Foreskin keratinocyte (primary cell): ENCODE measurements at places on chromosomes 1 and 21. TPM values are rescaled to one million over a fixed set of nuclear protein-coding genes. Genes with fewer than 3 reads are reported as not detected.

The AIRE gene
- not detected in 2 replicates for total RNA-seq

The FAM72D gene
- total RNA-seq, result 2.7 and 4.8 TPM in 2 replicates

The DDR2 gene
- 0.18 and 0.41 TPM in 2 replicates for total RNA-seq

The IL23R gene
- total RNA-seq, result not detected in 2 replicates

The HENMT1 gene
- 1.8 and 2.2 TPM in 2 replicates for total RNA-seq

The SYT11 gene
- 0.54 and 0.60 TPM in 2 replicates for total RNA-seq

The ABCD3 gene
- 33.4 and 35.7 TPM in 2 replicates for total RNA-seq

The LCE4A gene
- not detected in 2 replicates for total RNA-seq

The RPE65 gene
- not detected in 2 replicates for total RNA-seq

DNA sequence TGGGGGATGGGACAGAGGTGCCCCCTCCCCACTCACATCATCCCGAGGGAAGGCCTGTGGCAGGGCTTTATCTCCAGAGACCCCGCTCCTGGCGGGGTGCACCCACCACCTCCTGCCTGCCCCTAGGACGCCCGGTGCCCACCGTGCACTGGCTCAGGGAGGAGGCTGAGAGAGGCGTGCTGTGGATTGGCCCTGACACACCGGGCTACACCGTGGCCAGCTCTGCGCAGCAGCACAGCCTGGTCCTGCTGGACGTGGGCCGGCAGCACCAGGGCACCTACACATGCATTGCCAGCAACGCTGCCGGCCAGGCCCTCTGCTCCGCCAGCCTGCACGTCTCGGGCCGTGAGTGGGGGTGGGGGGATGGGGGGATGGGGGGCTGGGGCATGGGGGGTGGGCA is 71.7 kb downstream of the TRIM11 start:
- no peak for DNase-seq

GRCh38 chr1:208272713-208273112 is 28.5 kb upstream of the PLXNA2 start:
- DNase-seq, result no peak

GRCh38 chr1:5161372-5161771 is 507.0 kb downstream of the AJAP1 start:
- DNase-seq, result no peak

DNA sequence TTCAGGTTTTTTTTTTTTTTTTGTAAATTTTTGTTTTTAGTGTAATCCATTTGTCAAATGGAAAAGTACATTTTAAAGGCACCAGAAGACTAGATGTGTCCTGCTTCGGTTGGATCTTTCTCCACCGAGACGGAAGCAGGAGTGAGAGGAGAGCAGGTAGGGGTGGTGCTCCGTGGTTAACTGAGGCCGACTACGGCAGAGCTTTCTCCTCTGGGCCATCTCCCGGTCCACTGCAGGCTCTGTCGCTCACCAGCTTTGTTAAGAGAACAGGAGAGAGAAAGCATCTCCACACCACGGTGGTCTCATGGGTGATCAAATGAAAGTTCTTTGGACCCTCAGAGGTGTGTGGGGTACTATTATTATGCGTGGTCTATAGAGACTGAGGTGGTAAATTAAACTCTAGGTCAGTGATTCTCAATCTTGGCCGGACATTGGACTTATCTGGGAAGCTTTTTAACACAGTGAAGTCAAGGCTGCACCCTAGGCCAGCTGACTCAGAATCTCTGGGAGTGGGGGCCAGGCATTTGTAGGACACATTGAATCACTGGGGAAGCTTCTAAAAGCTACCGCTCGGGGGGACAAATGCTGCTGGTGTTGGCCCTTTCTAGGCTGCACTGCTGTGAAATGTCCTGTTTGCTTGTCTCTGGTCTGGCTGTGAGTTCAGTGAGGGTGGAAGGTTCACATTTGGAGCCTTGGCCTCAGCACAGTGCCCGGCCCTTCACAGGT is 25.0 kb downstream of the ABCA4 start:
- DNase-seq, result no peak

- no peak for DNase-seq
Observed at GRCh38 chr1:29695036-29695435, 458.7 kb downstream of the PTPRU start.

GRCh38 chr1:169623132-169623926 is 6.6 kb downstream of the SELP start:
- DNase-seq, result no peak

GRCh38 chr21:35170244-35170643 is 121.1 kb upstream of the RUNX1 start:
- DNase-seq, result no peak

GRCh38 chr1:42873670-42874069 is 27.3 kb downstream of the ZNF691 start:
- DNase-seq, result no peak

DNA sequence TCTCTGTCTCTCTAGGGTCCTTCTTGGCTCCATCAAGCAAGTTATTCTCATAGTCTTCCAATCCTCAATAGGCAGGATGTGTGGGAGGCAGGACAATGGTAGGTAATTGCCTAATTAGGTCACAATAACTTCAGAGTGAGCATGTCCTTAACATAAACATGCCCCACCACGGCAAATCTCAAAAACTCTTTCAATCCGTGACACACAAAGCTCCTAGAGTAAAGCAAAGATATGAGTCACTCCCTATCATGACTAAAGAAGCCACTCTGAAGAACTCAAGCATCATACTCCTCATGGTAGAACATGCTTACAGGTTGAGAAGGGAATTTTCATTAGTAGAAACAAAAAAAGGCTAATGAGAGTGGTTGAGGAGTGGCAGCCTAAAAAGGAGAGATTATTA is 4.9 kb downstream of the HAO2 start:
- peak; percentile 69 for DNase-seq

GRCh38 chr1:212326541-212326940 is 41.3 kb downstream of the PPP2R5A start:
- no peak for DNase-seq

DNA sequence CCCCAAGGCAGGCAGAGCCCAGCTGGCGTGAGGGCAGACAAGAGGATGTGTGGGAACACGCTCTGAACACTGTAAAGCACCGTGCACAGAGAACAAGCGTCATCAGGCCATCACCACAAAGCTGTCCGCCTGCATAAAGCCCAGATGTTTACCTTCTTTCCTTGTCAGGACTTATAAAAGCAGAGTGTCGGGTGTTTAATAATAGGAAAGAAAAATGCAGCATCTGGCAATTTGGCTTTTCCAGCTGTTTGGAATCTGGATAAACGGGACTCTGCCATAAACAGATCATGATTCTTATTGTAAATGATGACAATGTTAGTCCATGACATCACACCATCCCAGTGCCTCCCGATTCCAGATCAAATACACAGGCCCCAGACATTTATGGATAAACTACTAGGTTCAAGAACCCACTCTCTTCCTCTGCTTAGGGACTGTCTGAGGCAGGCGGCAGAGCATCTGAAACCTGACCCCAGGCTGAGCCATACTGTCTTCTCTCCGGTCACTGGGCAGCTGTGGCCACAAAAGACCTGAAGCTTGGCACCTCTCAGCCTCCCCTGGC is 4.2 kb downstream of the GLIS1 start:
- DNase-seq, result peak; percentile 67

DNA sequence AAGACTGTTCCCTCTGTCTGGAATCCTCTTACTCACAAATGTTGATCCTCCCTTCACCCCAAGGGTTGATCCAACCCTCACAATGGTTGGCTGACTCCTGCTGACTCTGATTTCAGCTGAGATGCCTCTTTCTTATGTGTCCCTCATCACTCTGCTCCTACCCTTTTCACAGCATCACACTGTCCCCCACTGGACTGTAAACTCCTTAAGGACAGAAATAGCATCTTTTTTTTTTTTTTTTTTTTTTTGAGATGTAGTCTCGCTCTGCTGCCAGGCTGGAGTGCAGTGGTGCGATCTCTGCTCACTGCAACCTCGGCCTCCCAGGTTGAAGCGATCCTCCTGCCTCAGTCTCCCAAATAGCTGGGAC is 97.9 kb upstream of the SYT6 start:
- DNase-seq, result no peak

DNA sequence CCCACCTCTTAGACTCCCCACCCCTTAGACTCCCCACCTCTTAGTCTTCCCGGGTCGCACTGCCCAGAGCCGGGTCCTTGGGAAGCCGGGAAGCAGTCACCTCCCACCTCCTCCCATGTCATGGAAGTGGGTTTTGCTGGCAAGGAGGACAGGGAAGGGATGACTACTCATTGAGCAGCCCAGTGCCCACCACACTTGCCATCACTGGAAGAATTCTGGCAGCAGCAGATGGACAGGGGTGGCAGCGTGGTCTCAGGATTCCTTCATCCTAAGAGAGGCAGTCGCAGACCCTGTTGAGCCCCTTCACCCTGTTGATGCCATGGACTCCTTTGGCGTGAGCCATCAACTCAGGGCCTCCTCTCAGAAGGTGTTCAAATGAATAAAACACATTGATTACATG is 140.8 kb downstream of the PGBD5 start:
- DNase-seq, result no peak

DNA sequence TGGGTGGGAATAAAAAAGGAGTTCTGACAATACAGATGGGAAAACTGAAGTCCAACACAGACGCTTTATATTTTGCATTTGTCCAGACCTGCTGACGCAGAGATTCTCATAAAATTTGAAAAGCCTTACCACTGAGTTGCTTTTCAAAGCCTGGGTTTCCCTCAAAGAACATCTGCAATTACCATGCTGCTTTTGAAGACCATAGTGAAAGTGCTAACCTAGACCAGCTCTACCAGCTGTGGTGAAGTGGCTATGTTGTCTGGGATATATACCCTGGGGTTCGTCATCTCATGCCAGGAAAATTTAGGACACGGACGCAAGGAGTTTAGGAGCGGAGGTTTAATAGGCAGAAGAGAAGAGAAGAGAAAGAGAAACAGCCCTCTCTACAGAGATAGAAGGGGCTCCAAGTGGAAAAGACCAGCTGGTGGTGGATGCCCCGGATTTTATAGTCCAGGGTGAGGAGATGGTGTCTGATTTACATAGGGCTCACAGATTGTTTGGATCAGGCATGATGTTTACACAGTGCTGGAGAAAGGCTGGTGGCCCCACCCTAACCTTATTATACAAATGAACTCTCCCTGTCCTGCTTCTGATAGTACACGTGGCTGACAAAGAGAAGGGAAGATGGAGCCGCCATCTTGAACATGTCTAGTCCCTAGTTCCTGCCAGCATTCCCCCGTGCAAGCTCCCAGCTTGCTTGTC is 73.8 kb downstream of the AK4 start:
- no peak for DNase-seq

GRCh38 chr1:156711011-156711817 is 5.8 kb upstream of the CRABP2 start:
- no peak for DNase-seq

GRCh38 chr1:28308750-28309149 is 20.1 kb upstream of the MED18 start:
- DNase-seq, result no peak

- DNase-seq, result no peak
Observed at GRCh38 chr1:213397638-213398037, 346.6 kb downstream of the RPS6KC1 start.

- DNase-seq, result no peak
Observed at GRCh38 chr1:164780111-164780812, 221.3 kb downstream of the PBX1 start.

DNA sequence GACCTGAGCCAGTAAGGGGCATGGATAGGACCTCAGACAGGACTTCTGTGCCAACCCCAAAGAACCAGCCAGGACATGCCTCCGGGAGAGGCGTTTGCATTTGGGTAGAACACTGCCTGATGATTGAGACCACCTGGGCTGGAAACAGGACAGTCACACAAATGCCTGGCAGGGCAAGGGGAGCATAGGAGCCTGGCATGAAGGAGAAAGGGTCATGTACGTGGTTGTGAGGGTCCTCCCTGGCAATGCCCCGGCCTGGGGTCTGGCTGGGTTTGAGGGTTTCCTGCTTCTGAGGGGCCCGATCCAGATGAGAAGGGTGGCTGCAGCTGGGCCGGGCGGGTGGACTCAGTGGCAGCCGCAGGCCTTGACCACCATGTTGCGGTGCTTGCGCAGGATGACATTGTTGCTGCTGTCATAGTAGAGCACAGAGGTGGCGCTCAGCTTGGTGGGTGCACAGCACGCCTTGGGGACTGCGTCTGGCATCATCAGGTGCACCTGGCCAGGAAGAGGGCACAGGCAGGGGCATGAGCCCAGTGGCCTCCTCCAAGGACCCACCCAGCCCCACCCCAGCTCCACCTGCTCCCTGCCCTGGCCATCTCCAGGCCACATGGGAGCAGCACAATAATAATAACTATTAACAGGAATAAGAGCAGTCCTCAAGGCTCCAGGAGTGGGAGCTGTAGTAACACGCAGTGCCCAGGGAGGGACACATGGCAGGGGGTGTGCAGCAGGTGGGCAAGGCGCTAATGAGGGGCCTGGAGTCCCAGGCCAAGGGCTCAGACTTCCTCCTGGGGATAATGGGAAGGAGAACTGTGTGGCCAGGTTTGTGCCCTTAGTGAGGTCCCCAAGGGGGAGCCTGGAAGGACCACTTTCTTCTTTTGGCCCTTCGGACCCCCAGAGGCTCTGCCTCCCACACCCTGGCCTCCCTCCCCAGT is 10.8 kb downstream of the OXCT2 start:
- no peak for DNase-seq

DNA sequence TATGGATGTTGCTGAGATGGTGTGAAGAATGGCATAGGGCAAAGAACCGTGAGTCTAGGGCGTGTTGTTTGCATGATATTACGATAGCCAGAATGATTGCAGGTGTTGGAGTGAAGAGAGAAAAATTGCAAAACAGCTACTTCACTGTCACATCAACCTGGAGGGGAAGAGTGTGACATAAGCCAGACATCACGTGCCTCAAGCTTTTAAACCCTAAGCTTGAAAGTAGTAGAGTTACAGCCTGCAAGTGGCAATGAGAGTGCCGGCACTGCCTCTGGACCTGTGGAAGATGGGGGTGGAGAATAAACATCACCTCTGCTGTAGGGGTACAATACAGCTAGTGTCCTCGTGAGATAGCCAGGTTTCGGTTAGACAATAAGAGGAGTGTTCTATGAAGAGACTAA is 11.1 kb downstream of the EEIG2 start:
- DNase-seq, result no peak

DNA sequence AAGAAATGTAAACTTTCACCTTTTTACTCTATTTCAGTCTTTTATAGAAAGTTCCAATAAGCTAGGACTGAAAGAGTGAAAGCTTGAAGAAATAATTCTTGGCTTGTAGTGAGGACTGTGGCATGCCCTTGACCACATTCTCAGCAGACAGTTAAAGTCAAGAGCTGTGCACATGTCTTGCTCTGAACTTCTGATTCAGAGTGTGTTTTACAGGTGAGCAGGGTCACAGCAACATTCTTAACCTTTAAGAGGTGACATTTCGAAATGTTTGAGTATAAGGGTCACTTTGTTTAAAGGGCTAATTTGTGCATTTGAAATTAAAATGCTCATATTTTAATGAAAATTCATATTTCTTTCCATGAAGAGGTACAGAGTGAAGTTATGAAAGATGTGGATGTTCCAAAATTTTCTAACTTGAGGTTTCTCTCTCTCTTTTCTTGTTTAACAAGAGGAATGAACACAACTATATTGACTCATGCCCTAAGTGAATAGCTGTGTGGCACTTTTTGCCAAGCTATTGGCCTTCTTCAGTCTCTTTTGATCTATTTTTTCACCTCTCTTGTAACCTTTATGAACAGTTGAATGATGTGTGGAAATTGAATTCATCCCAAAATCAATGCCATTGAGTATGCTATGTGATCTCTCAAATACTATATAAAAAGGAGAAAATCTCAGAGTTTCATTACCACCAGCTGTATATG is 918.1 kb downstream of the ADGRL2 start:
- DNase-seq, result no peak

GRCh38 chr1:186420923-186421322 is 40.0 kb downstream of the PDC start:
- no peak for DNase-seq
